Vagina (tissue), 2 donors: ENCODE measurements at places on chromosomes 4 and X.

DNA sequence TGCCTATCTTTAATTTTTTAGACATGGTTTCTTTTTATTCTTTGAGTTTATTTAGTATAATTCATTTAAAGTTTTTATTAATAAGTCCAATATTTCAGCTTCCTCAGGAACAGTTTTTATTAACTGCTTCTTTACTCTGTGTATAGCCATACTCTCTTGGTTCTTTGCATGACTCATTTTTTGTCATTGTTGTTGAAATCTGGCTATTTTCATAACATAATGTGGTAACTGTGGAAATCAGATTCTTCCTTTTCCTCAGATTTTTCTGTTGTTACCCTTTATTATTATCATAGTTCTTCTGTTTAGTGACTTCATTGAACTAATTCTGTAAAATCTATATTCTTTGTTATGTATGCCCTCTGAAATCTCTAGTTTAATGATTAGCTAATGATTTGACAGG is 124.9 kb upstream of the CYSLTR1 start:
- no peak for DNase-seq

DNA sequence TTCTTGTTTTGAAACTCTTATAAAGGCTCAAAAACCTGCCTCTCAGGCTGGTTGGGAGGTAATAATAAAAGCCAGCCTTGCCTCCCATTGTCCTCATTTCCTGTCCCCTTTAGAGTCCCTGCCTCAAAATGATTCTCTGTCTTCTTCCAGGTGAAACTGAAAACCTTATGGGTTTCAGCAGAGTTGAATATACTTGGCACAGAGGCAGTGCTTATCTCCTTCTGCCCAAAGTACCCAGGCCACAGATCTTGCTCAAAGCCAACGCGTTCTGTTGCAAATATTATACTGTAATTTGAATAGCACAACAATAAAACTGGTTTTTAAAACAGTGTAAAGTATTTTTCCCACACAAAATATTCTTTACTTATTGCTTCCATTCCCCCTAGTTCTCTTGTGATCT is 183.1 kb upstream of the GIMD1 start:
- no peak for DNase-seq

GRCh38 chr4:38842994-38843393 is 13.6 kb downstream of the TLR6 start:
- no peak for DNase-seq

DNA sequence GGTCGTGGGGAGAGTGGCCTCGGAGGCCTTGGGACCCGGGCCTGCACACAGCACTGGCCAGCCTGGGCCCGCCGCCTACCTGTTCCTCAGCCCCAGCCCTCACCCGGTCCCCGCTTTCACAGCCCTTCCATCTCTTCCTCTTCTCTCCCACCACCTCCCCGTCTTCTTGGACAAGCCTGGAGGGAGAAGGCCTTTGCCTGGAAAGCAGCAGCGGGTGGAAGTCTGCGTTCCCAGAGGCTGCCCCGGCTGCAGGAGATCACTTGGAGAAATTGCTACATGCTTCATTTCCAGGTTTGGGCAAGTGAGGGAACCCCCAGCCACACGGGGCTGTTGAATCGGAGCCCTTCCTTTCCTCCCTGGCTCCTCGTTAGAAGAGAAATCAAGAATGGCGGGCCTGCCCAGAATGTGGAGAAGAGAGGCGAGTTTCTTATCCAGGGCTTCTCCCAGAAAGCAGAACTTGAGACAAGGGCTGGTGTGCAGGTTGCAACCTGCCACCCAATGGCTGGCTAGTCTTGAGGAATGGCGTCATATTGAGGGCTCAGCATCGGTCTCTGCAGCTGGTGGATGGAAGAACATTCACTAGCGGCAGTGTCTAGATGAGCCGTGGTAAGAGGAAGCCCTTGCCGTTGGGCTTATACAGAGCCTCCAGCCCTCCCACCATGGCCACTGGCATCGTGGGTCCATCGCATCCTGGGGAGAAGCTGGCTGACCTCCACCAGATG is 1.2 kb upstream of the PDZD4 start:
- no peak for DNase-seq

- no peak for DNase-seq
These were observed 813.1 kb upstream of the HTR2C start for GRCh38 chrX:113770806-113771205.

- no peak for DNase-seq
These were observed 91.5 kb downstream of the ELOVL6 start for GRCh38 chr4:110106931-110107296.

- no peak for DNase-seq
These were observed 157.1 kb upstream of the PACRGL start for GRCh38 chr4:20543131-20543530.
